ENCODE measurements at places on chromosomes 5 and 9. TPM values are rescaled to one million over a fixed set of nuclear protein-coding genes. Genes with fewer than 3 reads are reported as not detected.

DNA sequence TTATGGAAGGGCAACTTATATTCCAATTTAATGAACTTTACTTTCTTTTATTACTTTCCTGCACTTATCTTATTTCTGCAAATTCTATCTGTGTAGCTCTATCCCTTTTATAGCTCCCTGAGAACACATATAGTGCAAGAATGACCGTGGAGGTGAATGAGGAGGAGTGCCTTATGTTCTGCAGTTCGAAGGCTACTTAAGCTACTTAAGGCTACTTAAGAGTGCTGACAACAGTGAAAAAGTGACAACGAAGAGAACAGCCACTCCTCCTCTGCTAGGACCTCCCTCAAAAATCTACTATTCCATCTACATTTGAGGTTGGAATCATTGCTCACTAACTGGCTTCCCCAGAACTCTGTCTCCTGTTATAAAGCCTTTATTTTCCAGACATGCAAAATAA, 1365.7 kb upstream of the C9orf72 start:
- no peak for DNase-seq

KCNT1 gene
- not detected for total RNA-seq

FOXD4L3 gene
- not detected for total RNA-seq

ARL14EPL gene
- not detected for total RNA-seq

LRRTM2 gene
- total RNA-seq = 0.10 TPM

GRCh38 chr5:82332886-82333615, 54.9 kb upstream of the RPS23 start:
- DNase-seq = no peak

BRINP1 gene
- 1.5 TPM for total RNA-seq

- DNase-seq = peak; percentile 63
These were observed 97.9 kb downstream of the WDR41 start for GRCh38 chr5:77394064-77394715.

PPP2CA gene
- 183 TPM for total RNA-seq

SPINK13 gene
- 1.8 TPM for total RNA-seq

LAMC3 gene
- total RNA-seq = not detected

SLC34A1 gene
- total RNA-seq = not detected

DNA sequence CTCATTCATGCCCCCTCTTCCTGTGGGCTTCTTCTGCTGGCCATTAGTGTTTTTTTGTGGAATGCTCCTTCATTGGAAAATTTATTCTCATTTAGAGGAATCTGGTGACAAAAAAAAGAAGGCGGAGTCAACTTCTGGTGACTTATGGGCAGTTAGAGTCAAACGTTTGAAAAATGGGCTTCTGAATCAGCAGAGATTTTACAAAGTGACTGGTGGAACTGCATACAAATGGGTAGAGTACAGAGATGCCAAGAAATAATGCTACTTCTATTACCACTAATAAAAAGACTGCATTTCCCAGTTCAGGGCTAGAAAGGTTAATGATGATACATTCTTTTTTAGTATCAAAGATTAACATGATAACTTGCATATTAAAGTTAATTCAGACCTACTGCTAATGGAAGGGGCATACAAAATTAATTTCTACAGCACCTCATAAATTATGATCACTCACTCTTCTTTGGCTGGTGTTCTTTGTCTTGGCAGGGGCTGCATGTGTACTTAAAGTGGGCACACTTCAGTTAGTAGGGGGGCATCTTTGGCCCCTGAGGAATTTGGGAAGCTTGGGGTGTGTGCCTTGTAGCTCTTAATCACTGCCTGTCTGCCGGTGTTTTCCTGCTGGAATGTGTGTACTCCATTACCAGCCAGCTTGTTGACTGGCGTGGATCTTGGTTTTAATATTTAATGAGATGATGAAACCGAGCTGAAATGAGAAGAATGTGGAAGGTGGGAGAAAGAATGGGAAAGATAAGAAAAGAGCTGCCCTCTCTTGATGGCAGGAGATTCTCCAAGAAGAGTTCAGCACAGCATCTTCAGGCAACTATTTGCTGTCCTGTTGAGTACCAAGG, 148.9 kb downstream of the DOCK2 start:
- peak; percentile 92 for DNase-seq

DNA sequence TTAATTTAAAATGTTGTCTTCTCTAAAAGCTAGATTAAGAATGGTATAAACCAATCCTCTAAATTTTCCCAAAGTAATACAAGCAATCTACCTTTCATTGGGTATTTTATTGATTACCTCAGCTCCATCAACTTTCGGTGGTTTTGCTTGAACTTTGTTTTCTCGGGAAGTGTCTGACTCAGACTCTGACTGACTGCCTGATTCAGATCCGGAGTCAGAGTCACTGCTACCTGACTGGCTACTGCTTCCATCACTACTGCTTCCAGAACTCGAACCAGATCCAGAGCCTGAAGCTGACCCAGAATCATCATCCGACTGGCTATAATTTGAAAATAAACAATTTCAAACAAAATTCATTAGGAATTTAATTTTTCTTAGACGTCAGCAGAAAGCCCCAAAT, 24.0 kb downstream of the CHD1 start:
- peak; percentile 41 for DNase-seq

- no peak for DNase-seq
These were observed 371.5 kb downstream of the NR2F1-AS1 start for GRCh38 chr5:93209476-93209875.

GRCh38 chr5:127187706-127188105, 102.9 kb upstream of the MEGF10 start:
- DNase-seq = no peak

- peak; percentile 13 for DNase-seq
These were observed 1.1 kb upstream of the SMC2 start for GRCh38 chr9:104092875-104093600.

NMUR2 gene
- not detected for total RNA-seq

DNA sequence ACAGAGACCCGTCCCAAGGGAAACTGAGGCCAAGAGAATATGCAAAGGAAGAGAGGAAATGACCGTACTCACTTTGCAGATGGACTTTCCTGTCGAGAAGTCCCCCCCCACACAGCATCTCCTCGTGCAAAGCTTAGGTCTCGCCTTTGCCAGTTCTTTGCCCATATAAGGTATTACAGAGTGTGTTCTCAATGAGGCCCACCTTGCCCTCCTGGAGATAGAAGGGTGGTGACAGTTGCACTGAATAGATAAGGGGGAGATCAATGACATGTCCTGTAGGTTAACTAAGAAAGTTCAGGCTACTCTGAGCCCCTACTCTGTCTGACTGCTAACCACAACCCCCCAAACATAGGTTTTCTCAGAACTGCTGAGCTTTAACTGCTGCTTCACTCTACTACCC, 68.2 kb upstream of the SPTLC1 start:
- DNase-seq = no peak

DNA sequence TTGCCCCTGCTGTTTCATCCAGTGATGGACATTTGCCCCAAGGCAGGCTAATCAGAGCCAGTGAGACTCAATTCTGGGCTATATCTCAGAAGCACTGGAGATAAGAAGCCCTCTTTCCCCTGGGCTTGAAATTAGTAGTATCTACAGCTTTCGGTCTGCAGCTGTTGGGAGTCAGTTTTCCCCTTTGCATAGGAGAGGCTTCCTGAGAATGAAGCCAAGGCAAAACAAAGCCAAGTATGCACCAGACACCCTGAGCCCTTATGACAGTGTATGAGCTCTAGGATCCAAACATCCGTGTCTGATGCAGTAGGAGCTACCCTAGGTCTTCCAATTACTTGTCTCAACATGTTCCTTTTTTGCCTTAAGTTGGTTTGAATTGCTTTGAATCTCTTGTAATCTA, 79.2 kb upstream of the PANK3 start:
- no peak for DNase-seq

GRCh38 chr9:82091610-82092009, 103.0 kb downstream of the SPATA31D1 start:
- DNase-seq = peak; percentile 64
